Dermis blood vessel endothelial cell (primary cell): ENCODE measurements at places on chromosomes 4 and X. TPM values are rescaled to one million over a fixed set of nuclear protein-coding genes. Genes with fewer than 3 reads are reported as not detected.

DNA sequence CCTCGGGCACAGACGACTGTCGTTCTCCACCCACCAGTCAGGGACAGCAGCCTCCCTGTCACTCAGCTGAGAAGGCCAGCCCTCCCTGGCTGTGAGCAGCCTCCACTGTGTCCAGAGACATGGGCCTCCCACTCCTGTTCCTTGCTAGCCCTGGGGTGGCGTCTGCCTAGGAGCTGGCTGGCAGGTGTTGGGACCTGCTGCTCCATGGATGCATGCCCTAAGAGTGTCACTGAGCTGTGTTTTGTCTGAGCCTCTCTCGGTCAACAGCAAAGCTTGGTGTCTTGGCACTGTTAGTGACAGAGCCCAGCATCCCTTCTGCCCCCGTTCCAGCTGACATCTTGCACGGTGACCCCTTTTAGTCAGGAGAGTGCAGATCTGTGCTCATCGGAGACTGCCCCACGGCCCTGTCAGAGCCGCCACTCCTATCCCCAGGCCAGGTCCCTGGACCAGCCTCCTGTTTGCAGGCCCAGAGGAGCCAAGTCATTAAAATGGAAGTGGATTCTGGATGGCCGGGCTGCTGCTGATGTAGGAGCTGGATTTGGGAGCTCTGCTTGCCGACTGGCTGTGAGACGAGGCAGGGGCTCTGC lies 7.9 kb upstream of the MSANTD1 start:
- DNase-seq: no peak

HNRNPD gene
- total RNA-seq: 35.6 and 75.4 TPM in 2 replicates

DNA sequence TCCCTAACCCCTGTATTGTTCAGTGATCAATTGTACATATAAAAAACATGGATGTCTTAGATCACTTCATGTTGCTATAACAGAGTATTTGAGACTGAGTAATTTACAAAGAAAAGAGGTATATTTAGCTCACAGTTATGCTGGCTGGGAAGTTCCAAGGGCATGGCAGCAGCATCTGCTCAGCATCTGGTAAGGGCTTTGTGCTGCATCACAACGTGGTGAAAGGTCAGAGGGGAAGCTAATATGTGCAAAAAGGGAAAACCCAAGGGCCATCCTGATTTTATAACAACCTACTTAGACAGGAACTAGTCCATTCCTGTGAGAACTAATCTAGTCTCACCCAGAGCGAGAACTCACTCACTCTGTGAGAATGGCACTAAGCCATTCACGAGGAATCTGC lies 128.2 kb upstream of the OTUD4 start:
- DNase-seq: no peak

GATB gene
- total RNA-seq: 13.4 and 18.7 TPM in 2 replicates

DNA sequence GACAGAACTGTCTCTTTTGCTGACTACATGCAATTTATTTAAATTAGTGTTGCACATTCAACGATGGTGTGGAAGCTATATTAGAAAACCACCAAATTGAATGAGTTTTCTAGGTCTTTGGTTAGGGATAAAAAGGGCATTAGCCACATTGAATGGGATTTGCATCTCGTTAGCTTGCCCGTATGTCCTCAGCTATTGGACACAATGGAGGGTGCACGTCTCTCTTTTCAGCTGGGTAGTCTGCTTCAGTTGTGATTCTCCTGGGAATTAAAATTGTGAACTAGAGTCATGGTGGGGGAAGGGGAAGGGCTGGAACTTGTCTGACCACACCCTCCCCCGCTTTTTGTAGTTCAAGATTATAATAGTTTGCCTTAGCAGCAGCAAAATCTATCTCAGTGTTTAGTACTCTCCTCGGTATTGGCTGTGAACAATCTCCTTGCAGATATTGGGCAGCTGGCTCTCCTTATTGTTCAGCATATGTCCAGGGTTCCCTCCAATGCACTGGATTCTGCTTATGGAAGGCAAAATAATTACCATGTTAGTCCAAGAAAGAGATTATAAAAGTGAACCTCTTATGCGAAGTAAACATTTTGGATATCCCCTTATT lies 23.3 kb downstream of the TRIM2 start:
- no peak for DNase-seq

DNA sequence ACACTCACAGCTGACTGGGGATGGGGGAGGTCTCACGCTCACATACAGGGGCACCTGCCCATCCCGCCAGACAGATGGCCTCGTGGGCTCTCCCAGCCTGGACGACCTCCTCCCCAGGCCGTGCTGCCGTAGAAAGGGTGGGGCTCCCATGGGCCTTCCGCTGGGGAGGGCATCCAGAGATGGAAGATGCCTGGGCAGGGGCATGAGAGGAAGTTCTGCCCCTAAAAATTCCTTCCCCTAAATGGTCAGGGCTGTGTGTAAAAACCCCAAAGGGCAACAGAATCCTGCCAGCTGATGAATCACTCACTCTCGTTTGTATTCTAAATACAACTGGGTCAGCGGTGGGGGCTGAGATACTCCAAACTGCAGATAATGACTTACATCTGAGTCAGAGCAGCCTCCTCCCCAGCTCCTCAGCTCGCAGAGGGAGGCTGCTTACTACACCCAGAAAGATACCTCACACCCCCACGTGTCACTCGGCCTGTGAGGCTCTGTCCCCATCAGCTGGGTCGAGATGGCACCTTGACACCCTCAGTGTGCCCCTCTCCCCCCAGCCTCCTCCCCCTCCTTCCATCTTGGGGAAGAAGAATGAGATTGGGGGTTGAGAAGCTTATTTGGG lies 10.1 kb downstream of the WDR1 start:
- DNase-seq: peak; percentile 93

PITX2 gene
- total RNA-seq: not detected in 2 replicates

- DNase-seq: no peak
Observed at GRCh38 chr4:24840362-24840761, 45.0 kb downstream of the SOD3 start.

DCLK2 gene
- total RNA-seq: 2.0 and 2.4 TPM in 2 replicates

DNA sequence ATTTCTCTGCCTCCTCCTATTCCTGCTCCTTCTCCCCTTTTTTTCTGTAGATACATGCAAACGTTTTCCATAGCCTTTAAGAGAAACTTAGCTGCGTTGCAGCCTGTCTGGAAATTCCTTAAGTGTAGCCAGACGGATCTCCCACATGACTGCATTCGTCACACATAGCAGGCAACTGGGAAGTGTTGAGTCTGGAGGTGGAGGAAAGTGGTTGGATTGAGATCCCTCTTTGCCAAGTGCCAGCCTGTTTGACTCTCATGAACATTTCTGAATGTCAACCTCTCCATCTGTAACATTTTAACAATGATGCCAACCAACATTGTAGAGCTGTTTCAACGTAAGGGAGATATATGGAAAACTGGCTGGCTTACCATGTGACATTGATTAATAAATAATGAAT lies 45.1 kb upstream of the FAM9A start:
- DNase-seq: no peak

- DNase-seq: peak; percentile 44
Observed at GRCh38 chr4:8039290-8039689, 99.6 kb upstream of the AFAP1 start.

GRCh38 chrX:123976706-123977316 lies 15.3 kb downstream of the STAG2 start:
- peak; percentile 51 for DNase-seq

- DNase-seq: no peak
Observed at GRCh38 chrX:44435047-44435446, 91.6 kb upstream of the EFHC2 start.

DNA sequence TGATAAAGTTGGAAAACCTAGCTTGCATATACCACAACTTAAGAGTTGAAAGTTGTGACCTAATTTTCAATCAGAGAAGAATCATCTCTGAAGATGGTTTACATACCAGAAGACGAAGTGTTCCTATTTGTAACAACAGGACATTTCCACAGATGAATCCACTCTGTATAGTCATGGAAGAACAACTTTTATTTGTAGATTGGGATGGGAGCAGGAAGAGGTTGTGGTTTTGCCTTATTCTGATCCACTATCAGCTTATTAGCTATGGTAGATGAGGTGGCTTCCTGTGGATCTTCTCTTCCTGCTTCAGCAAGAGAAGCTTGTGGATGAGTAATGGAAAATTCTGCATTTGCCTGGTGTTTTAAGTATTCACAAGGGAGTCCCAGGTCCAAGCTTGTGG lies 18.6 kb upstream of the SUPT20HL1 start:
- peak; percentile 58 for DNase-seq

- DNase-seq: no peak
Observed at GRCh38 chr4:78322032-78322431, 229.5 kb upstream of the ANXA3 start.

GRCh38 chrX:139298437-139298836 lies 232.1 kb upstream of the F9 start:
- DNase-seq: no peak

GABRE gene
- 8.4 and 28.1 TPM in 2 replicates for total RNA-seq
